ENCODE measurements at places on chromosomes 2 and 18.

GRCh38 chr2:124136110-124136509 is 111.0 kb downstream of the CNTNAP5 start:
- DNase-seq = no peak

DNA sequence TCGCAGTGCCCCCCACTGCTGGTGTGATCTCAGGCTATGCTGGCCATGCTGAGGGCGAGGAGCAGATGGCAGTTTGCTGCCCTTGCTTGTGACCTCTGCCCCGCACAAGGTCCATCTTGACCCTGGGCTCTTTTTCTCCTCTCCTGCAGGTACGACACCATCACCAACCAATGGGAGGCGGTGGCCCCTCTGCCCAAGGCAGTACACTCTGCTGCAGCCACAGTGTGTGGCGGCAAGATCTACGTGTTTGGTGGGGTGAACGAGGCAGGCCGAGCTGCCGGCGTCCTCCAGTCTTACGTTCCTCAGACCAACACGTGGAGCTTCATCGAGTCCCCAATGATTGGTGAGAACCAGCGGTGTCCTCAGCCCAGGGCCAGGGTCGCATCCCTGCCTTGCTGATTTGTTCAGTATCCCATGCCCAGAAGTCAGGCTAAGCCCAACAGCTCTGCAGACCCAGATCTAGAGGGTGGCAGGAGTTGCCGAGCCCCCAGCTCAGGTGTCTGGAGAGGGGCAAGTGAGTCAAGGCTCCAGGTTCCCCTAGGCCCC is 223.8 kb downstream of the ATAD2B start:
- no peak for DNase-seq

- no peak for DNase-seq
Measured at GRCh38 chr18:35239314-35239713, 1.5 kb upstream of the ZNF397 start.

GRCh38 chr2:88036182-88036581 is 19.4 kb downstream of the KRCC1 start:
- DNase-seq = no peak

DNA sequence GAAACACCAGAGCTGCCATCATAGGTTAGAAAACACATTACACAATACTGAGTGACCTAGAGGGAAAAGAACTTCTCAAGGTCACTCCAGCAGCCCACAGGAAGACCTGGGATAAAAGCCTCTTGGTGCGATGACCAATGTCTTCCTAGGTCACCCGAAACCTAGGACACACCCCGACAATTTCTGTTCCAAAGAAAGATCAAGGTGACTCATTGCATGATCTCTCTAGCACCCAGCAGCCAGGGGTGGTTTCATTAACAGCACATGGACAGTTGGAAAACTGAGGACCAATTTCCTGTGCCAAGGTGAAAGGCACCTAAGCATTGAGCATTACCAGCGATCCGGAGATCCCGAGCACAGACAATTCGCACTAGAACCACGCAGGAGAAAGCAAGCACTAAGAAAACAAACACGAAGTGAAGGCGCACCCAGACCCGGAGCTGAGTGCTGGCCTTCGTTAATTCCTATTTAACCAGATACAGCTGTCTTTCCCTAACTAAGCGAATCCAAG is 1.5 kb downstream of the CACNB4 start:
- DNase-seq = no peak

All from NCI-H2171 (cell line).